C1 segment of cervical spinal cord (tissue), 14 donors: ENCODE measurements at places on chromosomes 7 and 10.
A peak's percentile ranks its signal among the peaks of the same experiment; 100 is the strongest.

GRCh38 chr7:36391436-36392198, 2.0 kb downstream of the ANLN start:
- DNase-seq: no peak

DNA sequence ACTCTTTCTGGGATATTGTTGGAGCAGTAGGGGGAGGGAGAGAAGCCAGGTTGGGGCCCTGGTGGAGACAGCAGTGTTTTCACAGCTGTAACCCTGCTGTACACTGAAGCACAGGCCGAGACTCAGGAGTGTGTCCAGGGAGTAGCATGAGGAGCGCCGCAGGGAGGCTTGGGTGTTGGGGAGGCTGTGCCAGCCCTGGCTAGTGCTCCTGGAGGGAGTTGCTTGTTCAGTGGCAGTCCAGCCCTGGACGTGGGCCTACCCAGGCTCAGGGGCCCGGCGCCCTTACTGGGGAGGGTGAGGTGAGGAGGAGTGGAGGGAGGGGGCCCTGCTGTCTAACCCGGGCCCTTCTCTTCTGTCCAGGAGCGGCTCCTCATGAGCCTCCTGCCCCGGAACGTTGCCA, 35.9 kb downstream of the ADCY1 start:
- no peak for DNase-seq

GRCh38 chr10:93181271-93182048, 107.8 kb downstream of the CYP26A1 start:
- DNase-seq: no peak

DNA sequence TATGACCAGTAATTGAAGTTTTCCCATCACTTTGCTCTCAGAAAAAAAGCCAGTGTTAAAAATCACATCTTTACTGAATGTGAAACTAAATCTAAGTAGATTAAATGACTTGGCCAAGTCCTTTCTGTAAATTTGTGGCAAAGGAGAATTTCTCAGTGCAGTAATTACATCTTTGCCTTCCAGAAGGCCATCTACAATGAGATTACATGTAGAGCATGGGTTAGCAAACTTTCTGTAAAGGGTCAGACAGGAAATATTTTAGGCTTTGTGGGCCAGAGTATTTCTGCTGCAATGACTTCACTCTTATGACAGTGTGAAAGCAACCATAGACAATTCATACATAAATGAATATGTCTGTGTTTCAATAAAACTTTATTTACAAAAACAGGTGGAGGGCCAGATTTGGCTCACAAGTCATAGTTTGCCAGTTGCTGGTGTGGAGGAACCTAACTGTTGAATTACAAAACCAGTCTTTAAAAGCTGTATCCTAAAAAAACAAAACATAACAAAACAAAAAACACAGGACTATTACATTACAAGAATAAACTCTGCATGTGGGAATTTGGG, 191.0 kb downstream of the TAX1BP1 start:
- DNase-seq: no peak

GRCh38 chr7:35365523-35365922, 111.6 kb upstream of the TBX20 start:
- no peak for DNase-seq

- no peak for DNase-seq
These were observed 127.2 kb upstream of the PPP2R2D start for GRCh38 chr10:131773370-131774343.

DNA sequence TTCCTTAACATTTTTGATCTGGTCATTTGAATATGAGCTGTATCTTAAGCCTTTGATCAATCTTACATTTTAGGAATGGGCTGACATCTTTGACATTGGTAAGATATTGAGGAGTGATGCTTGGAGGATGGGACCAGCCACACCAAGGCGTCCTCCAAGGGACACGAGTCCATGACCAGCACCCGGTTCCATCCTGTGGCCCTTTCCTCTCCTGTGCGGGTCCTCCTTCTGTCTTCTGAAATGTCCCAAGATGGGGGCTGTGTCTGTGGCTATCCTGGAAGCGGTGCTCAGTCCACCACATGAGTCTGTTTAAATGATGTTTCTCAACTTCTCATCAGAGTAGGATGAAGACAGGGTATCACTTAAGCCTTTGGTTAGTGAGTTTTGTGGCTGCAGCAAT, 67.3 kb upstream of the SHH start:
- DNase-seq: no peak

GRCh38 chr10:132776821-132777220, 9.1 kb downstream of the NKX6-2 start:
- no peak for DNase-seq

DNA sequence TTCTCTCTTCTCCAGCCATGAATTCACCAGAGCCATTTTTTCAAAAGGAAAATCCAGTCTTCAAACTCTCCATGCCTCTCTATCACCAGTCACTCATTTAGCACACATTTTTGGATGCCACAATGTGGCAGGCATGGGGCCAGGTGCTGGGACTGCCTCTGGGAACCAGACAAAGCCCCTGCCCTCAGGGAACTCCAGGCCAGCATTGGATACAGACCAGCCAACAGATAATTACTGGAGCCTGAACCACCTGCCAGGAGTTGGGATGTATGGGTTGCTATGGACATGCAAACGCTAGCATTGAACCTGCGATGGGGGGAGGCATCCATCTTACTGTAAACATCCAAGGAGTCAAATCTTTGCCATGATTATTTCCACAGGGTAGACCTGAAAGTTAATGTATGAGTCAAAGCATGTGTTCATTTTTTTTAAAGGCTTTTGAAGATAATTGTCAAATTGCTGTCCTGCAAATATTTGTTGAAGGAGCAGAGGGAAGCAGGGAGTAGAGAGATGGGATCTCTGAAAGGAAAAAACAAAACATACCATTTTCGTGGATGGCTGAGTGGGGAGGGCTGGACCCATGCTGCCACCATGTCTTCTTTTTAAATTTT, 43.2 kb downstream of the SRRM3 start:
- DNase-seq: no peak

DNA sequence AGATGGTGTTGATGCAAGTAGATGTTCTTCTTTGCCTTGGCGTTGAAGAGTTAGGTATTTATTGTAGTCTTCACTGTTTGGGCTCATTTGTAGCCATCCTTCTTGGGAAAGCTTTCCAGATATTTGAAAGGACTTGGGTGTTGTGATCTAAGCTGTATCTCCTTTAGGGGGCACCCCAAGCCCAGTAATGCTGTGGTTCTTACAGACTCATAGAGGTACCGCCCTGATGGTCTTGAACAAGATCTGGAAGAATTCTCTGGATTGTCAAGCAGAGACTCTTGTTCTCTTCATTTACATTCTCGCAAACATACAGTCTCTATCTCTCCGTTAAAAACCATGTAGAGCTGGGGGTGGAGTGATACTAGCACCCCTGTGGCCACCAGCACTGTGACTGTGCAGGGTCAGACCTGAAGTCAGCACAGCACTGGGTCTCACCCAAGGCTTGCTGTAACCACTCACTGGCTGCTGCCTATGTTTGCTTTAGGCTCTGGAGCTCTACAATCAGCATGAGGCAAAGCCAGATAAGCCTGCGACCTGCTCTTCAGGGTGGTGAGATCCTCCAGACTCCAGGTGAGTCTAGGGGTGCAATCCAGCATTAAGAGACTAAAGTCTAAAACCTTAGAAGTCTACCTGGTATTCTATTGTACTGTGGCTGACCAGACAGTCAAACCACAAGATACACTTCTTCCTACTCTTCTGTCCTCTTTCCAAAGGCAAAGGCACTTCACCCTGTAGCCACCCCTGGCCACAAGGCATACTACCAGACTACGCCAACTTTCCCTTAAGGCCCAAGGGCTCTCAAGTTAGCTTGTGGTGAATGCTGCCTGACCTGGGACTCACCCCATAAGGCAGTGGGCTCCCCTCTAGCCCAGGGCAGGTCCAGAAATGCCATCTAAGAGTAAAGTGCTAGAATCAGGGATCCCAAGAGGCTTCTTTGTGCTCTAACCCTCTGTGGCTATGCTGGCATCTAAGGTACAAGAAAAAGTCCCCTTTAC, 209.7 kb upstream of the TMEM196 start:
- no peak for DNase-seq

DNA sequence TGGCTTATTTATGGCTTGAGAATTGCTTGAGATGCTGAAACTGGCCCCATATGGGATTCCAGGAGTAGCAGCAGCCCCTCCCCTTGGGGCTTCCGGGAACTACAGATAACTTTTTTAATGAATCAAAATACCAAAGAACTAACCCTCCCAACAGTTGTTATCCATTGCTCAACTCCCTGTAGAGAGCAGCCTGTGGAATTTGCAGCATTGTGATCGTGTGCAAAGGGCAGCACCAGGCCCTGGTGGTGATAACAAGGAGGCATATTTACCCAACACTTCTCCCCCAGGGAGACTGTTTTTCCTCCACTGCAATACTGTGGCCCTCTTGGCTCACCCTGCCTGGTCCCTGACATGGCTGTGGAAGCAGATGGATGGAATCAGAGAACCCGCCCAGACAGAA, 196.2 kb downstream of the PLXNA4 start:
- no peak for DNase-seq

DNA sequence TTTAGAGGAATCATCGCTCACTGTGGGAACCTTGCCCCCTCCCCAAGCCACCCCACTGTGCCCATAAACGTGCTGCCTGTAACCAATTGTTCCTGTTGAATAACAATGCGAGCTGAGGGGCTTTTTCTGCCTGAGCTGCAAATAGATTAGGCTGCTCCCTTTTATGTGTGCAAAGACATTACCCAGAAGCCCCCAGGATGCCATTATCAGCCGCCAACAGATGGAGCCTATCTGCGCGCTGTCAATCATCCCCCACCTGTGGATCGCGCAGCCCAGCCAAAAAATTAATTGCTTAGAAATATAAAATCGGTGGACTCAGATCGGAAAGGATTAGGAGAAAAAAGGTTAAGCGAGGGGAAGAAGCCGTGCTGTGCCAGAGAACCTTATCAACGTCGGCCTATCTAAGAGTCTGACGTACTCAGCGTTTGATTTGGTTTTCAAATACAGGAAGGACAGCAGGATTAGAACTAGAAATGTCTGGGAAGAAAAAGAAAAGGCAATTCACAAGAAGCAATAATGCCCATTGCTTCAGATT, 167.3 kb upstream of the MYO3A start:
- DNase-seq: no peak

- DNase-seq: no peak
These were observed 96.9 kb downstream of the EVX1 start for GRCh38 chr7:27339478-27339877.

DNA sequence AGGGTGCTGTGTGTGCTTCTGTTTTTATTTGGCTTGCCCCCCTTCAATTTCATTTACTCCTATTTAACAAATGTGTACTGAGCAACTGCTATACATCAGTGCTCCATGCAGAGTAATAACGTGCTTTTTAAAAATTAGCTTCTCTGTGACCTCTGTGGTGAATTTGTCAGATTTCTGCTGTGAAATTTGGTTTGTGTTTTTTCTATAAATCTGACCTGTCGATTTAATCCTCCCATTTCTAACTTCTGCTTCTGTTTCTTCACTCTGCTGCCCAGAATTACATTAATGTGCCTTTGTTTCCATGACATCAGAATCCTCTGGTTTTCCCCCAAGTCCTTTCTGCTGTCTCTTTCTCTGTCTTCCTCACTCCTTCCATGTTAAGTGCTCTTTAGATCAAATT, 123.8 kb upstream of the CACNA2D1 start:
- no peak for DNase-seq

GRCh38 chr10:48322017-48322416, 15.5 kb downstream of the MAPK8 start:
- DNase-seq: no peak

GRCh38 chr10:17381502-17382142, 72.8 kb downstream of the ST8SIA6 start:
- DNase-seq: no peak

GRCh38 chr10:85888004-85888403, 478.6 kb downstream of the GRID1 start:
- DNase-seq: no peak

- DNase-seq: no peak
These were observed 129.2 kb downstream of the TES start for GRCh38 chr7:116339564-116339963.

- no peak for DNase-seq
These were observed 82.7 kb downstream of the FAM204A start for GRCh38 chr10:118259288-118259906.

DNA sequence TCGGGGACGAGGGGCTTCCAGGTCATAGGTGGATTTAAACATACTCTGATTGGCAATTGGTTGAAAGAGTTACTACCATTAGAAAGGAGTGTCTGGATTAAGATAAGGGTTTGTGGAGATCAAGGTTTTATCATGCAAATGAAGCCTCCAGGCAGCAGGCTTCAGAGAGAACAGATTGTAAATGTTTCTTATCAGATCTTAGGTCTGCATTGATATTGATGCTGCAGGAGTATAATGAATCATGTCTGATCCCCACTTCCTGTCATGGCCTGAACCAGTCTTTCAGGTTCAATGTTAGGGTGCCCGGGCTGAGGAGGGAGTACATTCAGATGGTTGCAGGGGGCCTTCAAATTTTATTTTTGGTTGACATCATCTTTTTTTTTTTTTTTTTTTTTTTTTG, 51.4 kb downstream of the SH3PXD2A start:
- no peak for DNase-seq

GRCh38 chr10:104447331-104447730, 93.7 kb downstream of the CFAP58 start:
- no peak for DNase-seq

GRCh38 chr7:134985894-134986362, 380 bp upstream of the AGBL3 start:
- no peak for DNase-seq

- DNase-seq: no peak
These were observed 127.6 kb downstream of the SLC16A9 start for GRCh38 chr10:59582058-59582457.

DNA sequence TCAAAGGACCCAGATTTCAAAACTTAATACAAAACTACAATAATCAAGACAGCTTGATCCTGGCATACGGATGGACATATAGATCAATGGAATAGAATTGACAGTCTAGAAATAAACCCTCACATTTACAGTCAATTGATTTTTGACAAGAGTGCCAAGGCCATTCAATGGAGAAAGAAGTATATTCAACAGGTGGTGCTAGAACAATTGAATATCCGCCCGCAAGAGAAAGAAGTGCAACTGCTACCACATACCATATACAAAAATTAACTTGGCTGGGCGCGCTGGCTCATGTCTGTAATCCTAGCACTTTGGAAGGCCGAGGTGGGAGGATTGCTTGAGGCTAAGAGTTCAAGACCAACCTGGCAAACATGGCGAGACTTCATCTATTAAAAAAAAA, 23.2 kb upstream of the CCL24 start:
- no peak for DNase-seq

DNA sequence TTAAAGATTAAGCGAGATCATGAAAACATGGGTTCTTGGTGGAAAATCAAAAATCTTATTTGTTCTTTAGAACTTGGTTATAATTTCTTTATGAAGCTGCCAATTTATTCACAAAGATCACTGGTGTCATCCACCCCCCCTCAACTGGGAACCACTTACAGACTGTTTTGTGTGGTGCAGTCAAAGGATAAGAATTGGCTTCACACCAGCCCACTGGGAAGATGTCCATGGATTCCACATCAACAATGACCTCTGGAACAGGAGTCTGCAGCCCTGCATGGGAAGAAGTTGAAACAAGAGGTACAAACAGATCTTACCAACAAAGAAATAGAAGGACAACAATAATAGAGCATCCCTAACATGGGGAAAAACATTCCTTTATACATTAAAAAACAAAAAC, 205.2 kb downstream of the SFMBT2 start:
- DNase-seq: peak; percentile 4
